CD4-positive, alpha-beta memory T cell (primary cell): ENCODE measurements at places on chromosomes 5 and 9. TPM values are rescaled to one million over a fixed set of nuclear protein-coding genes. Genes with fewer than 3 reads are reported as not detected.

DNA sequence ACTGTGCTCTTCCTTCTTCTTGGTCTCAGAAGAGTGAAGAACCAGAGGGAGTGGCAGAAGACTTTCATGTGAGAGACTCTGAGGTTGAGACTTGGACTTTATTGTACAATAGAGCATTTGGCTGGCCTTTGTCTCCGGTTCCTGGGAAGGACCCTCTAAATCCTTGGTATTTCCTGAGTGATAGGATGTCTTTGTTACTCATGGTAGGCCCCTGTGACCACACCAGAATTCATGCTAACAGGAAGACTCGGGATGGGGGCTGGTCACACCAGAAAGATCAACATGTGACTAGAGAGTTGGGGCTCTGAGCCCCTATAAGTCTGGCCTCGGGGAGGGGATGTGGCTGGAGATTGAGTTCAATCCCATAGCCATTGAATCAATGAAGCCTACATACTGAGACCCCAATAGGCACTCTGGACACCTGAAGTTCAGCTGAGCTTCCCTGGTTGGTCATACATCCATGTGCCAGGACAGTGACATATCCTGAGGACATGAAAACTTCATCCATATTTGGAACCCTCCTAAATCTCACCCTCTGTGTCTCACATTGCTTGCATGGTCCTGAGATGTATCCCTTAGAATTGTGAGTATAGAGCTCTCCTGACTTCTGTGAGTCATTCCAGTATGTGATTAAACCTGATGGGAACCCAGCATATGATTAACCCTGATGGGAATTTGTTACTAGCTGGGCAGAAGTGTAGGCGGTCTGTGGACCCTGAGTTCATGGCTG lies 201.7 kb downstream of the GADD45G start:
- no peak for DNase-seq

- no peak for DNase-seq
These were observed 20.0 kb downstream of the CEMIP2 start for GRCh38 chr9:71748280-71748743.

- no peak for DNase-seq
These were observed 382.9 kb downstream of the CCDC171 start for GRCh38 chr9:15935661-15936305.

GRCh38 chr9:126157826-126158587 lies 168.6 kb upstream of the MVB12B start:
- DNase-seq = no peak

DNA sequence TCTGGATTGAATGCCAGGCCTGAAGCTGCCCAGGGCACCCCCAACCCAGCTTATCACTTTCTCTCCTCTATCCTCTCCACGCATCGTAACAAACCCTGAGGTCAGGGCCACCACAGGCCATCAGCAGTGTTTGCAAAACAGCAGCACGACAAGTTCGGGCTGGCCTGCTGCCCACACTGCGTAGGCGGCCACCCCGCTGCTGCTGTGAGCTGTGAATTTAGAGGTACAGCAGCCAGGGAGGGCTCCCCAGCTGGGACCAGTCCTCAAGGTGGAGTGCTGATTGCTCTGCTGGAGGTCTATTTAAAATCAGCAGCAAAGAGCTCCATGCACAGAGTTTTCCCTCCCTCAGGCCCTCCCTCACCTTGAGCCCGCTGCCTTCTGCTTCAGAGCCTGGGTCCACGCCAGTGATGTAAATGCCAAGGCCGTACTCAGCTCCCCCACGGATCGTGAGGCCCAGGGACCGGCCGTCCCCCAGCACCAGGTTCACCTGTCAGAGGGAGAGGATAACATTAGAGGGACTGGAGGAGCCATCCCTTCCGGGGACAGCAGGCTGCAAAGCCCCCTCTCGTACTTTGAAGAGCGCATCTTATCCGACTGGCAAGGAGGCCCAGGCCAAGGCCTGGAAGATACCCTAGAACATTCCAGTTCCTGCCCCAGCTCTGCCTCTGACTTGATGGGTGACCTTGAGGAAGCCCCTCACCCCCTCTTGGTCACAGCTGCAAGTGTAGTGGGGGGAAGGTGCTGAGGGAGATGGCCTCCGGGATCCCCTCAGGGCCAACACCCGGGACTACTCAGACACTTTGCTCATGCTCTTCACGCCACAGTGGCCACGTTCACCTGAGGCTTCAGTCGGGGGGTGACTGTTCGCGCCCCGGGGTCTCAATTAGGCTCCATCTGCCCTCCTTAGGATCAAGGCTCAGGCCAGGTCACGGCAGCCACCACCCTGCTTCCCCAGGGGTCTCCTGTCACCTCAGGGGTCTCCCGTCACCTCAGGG lies 39.1 kb downstream of the WHRN start:
- no peak for DNase-seq

- no peak for DNase-seq
These were observed 107.5 kb downstream of the ROR2 start for GRCh38 chr9:91842358-91843049.

GRCh38 chr5:31936683-31937082 lies 237.4 kb downstream of the GOLPH3 start:
- no peak for DNase-seq

DNA sequence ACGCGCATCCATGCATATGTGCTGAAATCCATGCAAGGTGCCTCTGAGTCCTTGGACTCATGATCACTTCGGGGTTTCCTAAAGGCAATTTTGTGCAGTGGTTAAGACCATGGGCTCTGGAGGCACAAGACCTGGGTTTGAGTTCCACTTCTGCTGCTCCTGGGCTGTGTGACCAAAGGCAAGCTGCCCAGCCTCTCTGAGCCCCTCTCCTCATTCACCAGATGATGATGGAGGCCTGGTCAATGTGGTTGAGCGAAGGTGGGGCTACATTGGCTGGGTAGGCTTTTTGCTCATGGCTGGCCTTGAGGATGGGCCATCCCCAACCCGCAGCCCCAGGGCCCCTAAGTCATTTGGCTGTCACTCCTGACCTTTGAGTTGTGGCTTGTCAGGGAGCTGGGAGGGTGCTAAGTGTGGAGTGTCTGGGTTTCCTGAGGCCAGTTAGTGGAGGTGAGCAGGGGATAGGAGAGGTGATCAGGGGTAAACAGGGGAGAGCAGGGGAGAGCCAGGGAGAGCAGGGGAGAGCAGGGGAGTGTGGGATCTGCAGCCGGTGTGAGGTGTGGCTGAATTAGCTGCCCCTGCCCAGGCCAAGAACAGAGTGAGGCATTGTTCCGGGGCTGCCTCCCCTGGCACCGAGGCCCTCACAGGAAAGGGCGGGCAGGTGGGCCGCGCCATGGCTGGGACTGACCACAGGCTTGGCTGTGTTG lies 64.6 kb upstream of the SYNPO start:
- no peak for DNase-seq

DNA sequence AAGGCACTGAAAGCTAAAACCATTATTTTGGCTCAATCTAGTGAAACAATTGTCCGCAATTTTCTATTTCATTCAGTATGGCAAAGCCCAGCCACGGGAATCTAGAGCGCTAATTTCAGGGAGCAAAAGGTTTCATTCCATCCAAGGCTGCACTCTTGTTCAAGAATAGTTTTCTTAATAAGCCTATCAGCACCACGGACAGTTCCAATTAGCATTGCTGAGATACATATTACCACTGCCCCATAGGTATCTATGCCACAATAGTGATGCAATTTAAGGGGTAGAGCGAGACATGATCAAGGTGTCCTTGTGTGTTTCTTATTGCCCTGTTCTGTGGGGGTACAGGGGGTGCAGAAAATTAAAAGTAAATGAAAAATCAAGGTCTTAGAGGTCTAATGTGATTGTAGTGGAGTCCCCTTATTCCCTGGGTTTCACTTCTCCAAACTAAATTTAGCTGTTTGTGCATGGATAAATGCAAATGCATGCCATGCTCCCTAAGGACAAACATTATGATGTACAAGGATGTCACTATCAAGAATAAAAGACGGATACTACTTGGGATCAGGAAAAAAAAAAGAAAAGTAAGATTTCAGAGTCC lies 45.5 kb downstream of the SPOCK1 start:
- no peak for DNase-seq

HMCN2 gene
- not detected for polyA plus RNA-seq

C9orf152 gene
- not detected for polyA plus RNA-seq

PCDHA9 gene
- not detected for polyA plus RNA-seq

PURA gene
- 4.7 TPM for polyA plus RNA-seq

NR5A1 gene
- polyA plus RNA-seq = not detected

CYSRT1 gene
- not detected for polyA plus RNA-seq

BRD3OS gene
- polyA plus RNA-seq = 33.1 TPM

PCDHGA9 gene
- polyA plus RNA-seq = not detected

SLC36A2 gene
- not detected for polyA plus RNA-seq
